Kidney epithelial cell (primary cell): ENCODE measurements at places on chromosomes 7 and 10. TPM values are rescaled to one million over a fixed set of nuclear protein-coding genes. Genes with fewer than 3 reads are reported as not detected.

The TMEM130 gene
- total RNA-seq = 0.14 and 0.33 TPM in 2 replicates

The ADAM8 gene
- total RNA-seq = 78.4 and 123 TPM in 2 replicates

The HYAL4 gene
- not detected in 2 replicates for total RNA-seq

The FFAR4 gene
- total RNA-seq = not detected in 2 replicates

The PDCD11 gene
- total RNA-seq = 49.2 and 53.0 TPM in 2 replicates

The GPR85 gene
- total RNA-seq = 0.42 TPM in 1 of 2 replicates, not detected in the other

The KLF6 gene
- total RNA-seq = 125 and 131 TPM in 2 replicates

The PITX3 gene
- total RNA-seq = 0.14 and 0.21 TPM in 2 replicates

The ATG9B gene
- 0.55 and 2.1 TPM in 2 replicates for total RNA-seq

The UNCX gene
- 0.55 and 1.6 TPM in 2 replicates for total RNA-seq

The SLC26A3 gene
- not detected in 2 replicates for total RNA-seq

The CCSER2 gene
- 28.0 and 28.6 TPM in 2 replicates for total RNA-seq

The SPDYE2 gene
- total RNA-seq = not detected in 2 replicates

The CTTNBP2 gene
- 4.2 and 5.3 TPM in 2 replicates for total RNA-seq
